ENCODE measurements at places on chromosomes 5 and 9. TPM values are rescaled to one million over a fixed set of nuclear protein-coding genes. Genes with fewer than 3 reads are reported as not detected.

The SPINK5 gene
- 4.1 TPM for total RNA-seq

The ACOT12 gene
- not detected for total RNA-seq

DNA sequence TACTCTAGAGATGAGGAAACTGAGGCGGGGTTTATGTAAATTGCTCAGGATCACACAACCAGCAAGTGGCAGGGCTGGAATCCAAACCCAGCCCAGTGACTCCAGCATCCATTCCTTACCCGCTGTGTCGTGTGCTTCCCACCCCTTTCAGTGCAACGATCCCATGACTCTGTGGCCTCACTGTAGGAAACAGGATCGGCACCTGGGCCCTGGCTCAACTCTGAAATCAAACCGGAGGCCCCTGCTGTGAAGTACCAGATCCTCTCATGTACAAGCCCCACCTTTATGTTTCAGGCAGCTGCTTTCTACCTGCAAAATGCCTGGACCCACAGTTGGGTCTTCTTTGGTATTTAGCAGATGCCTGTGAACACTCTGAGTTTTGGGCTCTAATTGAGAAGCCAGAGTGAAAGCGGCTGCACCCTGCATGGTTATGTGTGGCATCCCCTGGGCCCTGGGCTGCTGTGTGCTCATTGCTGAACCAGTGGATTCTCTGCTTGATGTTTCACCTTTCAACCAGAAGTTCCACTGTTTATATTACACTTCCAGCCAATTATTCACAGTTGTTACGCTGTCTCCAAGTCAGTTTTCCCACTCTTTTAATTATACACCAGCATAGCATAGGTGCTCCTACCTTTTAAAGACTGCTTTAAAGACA, 36.7 kb downstream of the ABLIM3 start:
- H3K27ac ChIP-seq, result no peak overlapping the region
- H3K27me3 ChIP-seq, result peaks cover 30% of the 10 kb centered on the region
- no peak overlapping the region for H3K4me3 ChIP-seq

DNA sequence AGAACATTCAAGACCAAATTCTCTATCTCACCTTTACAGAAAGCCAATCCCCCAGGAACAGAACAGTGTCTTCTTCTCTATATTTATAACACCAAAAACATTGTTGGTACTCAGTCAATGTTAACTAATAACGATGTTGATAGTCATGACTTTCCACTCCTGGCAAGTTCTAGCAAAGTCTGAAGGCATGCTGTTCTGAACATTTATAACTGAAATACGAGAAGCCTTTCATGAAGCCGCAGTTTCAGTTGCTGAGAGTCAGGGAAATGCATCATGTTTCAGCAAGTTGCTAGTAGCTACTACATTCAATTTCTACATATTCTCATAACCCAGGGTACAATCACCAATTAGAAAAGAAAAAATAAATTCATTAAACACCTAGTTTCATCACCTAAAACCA, 301.4 kb downstream of the PDE4D start:
- H3K4me1 ChIP-seq, result peaks cover 36% of the 10 kb centered on the region
- H3K36me3 ChIP-seq, result no peaks in the 10 kb centered on the region

DNA sequence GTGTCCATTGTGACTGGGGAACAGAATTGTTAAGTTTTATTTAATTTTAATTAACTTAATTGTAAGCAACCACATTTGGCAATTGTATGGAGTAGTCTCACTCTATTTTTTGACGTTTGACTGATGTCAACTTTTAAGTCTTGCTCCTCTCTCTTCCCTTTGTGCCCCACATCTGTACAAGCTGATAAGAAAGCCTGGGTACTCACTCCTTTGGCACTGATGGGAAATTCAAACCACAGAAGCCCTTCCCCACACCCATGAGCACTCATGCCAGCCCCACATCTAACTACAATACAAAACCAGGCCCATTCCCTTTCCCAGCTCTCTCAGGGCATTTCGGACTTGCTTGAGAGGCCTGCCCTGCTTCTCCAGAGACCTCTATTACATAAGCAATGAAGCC, 451.5 kb upstream of the KIF2A start:
- no peak overlapping the region for H3K4me3 ChIP-seq

DNA sequence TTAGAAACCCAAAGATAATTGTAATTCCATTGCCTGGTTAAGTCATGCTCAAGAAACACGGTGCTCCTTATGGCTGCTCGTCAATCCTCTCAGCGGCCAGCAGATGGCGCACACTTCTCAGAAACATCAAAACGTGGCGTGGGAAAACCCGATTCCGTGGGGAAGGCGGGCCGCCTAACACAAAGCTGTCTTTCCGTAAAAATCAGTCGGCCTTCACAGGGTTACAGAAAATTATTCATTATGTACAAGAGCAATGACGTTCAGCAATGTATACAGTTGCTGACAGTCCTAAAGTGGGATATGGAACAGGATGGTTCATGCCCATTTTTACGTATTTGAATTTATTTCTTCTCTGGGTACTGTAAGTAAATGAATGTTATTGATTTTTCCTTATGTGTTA, 83.5 kb downstream of the PDE4D start:
- H3K27me3 ChIP-seq, result peaks cover 28% of the 10 kb centered on the region
- H3K4me3 ChIP-seq, result peak overlapping the region; percentile 68
- no peak overlapping the region for H3K27ac ChIP-seq
- H3K36me3 ChIP-seq, result no peaks in the 10 kb centered on the region

DNA sequence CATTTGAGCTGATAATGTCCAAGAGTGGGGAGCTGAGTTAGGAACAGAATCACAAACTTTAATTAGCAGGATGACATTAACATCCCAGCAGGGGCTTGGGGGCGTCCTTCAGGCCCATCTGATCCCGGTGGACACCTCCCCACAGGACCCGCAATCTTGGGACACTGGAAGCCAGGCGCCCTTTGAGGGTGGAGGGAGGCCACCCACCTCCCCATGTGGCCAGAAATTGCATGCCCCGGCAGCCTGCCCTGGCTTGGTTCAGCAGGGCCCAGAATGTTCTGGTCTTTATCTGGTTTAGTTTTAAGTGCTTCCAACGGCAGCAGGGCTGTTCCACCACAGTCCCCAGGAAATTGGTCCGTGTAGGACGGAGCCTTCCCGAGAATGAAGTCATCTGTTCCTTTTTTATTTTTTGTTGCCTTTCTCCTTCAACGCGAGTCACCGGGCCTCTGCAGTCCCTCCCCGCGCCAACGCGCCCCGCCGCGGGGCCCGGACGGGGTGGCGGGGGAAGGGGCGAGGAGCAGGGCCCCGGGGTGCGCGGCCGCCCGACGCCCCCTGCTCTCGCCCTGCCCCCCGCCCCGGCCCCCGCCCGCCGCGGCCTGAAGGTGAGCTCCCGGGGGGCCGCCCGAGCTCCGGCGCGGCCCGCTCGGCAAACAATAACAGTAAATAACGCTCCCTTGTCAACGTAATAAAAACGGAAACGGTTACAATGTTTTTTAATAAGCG, 207.9 kb downstream of the C9orf50 start:
- H3K4me1 ChIP-seq, result peaks cover 20% of the 10 kb centered on the region
- peak overlapping the region; percentile 98 for H3K27ac ChIP-seq
- no peak for DNase-seq
- no peaks in the 10 kb centered on the region for H3K36me3 ChIP-seq
- peak overlapping the region; percentile 67 for H3K4me3 ChIP-seq
- H3K27me3 ChIP-seq, result no peaks in the 10 kb centered on the region

All from osteocyte (in vitro differentiated cells).